ENCODE measurements at places on chromosomes 13 and 19.

DNA sequence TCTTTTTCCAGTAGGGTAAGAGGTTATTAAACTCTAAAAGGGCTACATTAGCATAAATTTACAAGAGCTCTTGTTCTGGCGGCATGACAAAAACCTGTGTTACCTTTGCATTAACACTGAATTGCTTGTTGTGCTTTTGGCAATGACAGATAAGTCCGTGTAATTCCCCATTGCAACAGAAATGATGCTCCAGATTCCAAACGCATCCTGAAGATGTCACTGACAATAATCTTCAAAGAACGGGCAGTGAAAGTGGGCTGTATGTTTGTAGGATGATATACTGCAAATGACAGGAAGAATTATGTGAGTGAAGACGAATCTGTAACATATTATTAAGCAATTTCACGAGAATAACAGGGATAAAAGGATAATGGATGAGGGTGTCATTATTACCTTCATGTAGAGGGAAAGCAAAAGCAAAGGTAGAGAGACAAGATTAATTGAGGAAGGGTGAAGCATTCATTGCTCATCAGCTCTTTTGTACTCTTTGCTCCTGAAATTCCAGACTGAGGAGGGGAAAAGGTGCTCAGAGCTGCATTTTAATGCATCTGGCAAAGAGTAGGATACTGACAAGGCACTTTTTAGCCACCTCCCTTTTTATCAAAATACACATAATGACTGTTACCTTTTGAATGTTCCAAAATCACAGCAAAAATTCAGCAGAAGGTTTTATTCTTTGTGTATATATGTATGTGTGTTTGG is 38.5 kb upstream of the MAB21L1 start:
- no peak for DNase-seq

- no peak for DNase-seq
Measured at GRCh38 chr19:49786376-49786820, 19.6 kb downstream of the AP2A1 start.

- no peak for DNase-seq
Measured at GRCh38 chr13:41426047-41426446, 31.3 kb upstream of the RGCC start.

DNA sequence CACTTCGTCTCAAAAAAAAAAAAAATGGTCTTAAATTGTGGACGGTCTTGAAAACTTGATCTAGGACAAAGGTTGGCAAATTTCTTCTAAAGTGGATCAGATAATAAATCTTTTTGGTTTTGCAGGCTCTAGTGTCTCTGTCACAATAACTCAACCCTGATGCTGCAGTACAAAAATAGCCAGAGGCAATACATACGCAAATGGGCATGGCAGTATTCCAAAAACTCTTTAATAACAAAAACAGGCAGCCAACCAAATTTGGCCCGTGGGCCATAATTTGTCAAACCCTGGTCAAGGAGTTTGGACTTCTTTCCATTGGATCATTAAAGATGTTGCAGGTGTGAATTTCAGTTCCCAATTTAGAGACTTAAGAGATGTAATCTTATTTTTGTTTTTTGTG is 93.5 kb upstream of the MRI1 start:
- DNase-seq = no peak

DNA sequence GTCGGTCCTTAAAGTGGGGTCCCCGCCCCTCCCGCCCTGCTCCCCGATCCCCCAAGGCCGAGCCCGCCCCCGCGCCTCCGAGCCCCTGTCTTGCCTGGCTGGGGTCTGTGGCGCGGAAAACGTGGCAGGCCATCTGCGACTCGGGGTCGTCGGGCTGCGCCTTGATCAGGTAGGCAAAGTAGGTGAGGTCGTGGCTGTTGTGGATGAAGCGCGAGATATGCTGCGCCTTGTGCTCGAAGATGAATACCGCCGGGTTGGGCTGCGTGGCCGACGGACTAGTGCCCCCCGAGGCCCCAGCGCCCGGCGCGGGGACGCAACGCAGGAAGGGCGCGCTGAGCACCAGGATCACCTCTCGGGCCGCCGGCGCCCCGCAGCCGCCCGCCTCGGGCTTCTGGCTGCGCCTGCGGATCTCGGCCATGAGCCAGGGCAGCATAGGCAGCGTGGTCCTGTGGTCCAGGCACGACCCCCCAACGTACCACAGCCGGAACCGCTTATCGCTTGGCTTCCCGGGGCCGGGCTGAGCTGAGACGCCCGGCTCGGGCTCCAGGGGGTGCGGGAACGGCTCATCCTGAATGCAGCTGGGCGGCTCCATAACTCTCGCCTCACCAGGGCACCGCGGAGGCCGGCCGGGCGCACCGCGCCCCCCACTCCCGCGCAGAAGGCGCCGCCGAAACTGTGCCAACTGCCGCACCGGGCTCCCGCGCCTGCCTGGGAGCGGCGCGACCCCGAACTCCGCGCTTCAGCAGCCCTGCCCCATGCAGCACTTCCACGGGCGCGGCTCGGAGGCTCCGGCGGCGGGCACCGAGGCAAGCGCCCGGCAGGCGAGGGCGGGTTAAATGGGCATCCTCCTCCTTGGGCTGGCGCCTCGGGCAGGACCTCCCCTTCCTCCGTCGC is 546 bp downstream of the TBC1D4 start:
- peak; percentile 29 for DNase-seq

DNA sequence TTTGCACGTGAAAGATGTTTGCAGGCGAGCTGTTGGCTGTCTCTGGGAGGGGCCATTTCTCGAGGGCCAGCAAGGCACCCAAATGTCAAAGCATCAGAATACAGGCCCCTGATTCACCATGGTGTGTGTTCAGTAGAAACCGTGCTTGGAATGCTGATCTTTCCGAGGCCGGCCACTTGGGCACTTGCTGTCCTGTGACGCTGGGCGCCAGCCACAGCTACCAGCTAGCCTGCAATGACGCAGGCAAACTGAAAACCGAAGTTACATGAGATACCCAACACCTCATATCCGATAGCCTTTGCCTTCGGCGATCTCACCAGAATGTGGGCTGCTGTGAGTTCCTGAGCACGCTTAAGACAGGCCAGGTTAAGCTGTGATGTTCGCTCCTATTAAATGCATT is 12.0 kb downstream of the THOP1 start:
- DNase-seq = no peak

GRCh38 chr13:42394711-42395085 is 122.7 kb downstream of the AKAP11 start:
- DNase-seq = no peak

GRCh38 chr19:16041299-16041990 is 34.9 kb upstream of the TPM4 start:
- DNase-seq = peak; percentile 52

DNA sequence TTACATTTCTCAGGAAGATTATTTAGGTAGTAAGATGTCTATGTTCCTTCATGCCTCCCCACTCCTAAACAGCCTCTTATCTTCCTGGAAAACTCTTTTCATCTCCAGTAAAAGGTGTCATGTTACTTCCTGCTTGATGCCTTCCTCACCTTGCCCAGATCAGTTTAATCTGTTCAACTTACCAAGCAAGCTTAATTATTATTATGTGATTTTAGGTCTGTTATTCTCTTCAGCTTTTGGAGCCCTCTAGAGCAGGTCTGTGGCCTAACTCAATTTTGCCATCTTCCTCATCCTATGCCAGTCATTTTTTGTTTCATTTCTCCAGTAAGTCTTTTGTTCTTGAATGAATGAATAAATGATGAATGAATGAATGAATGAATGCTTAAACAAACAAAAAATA is 528.4 kb downstream of the DCT start:
- DNase-seq = no peak

DNA sequence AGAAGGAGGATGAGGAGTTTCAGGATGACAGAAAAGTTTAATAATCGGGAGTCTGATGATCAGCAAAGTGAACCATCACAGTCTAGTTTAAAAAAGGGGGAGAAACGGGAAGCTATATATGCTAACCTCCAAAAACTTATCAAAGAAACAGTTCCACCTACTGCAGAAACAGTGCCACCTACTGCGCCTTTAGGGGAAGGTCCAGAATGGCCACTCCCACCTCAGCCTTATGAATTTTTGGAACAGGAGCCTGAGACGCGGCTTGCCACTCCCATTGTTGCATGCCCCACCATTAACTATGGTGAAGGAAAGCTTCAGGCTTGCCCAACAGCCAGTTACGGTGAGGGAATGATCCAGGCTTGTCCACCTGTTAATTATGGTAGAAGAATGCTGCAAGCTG is 929.0 kb downstream of the SLITRK6 start:
- DNase-seq = no peak

- no peak for DNase-seq
Measured at GRCh38 chr13:51764184-51765141, 39.5 kb downstream of the DHRS12 start.

- no peak for DNase-seq
Measured at GRCh38 chr19:56272161-56272798, at the start of gene EDDM13. Gene EDDM13 (plus strand): TSS chr19:56272748. CDS start chr19:56272835, 87 bp downstream.

DNA sequence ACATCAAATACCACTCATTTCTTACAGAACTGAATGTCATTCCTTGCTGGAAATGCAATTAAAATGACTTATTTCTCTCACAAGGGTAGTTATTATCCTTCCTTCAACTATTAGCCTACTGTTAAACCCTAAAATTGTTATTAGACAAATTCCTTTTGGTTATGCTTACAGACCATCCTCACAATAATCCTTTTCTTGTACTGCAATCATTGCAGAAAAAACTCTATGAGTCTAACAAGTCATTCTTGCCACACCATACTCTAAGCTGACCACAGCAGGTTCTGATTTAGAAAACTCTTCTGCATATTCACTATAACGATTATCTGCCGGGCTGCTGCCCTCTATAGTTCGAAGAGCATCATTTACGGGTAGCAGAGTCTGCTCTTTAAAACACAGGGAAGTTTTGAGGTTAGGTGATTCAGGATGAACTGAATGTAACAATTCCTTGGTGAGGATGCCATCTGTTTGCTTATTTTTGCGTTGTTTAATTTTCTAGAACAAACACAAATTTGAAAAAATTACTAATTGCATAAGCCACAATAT is 38.2 kb downstream of the MTMR6 start:
- peak; percentile 39 for DNase-seq

DNA sequence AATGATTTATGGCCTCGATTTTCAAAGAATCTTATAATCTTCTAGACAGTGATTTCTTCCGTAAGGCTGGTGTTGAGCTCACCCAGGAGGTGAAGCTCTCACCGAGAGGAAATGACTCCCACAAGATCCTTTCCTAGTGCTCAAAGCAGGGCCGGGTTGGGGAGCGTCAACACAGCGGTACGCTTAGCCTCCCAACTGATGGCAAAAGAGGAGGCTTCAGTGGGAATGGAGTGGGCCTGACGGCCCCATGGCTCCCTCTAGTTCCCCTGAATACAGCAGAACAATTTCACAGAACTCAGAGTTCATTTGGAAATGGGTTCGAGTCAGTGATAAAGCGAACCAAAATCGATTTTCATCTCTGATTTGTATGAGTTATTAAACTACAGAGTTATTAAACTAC is 449.5 kb downstream of the KLF12 start:
- DNase-seq = no peak

Measured in AML-193 (cell line).